ENCODE measurements at places on chromosomes 4 and X.

GRCh38 chr4:36230534-36230933, 13.8 kb downstream of the ARAP2 start:
- no peak for DNase-seq

DNA sequence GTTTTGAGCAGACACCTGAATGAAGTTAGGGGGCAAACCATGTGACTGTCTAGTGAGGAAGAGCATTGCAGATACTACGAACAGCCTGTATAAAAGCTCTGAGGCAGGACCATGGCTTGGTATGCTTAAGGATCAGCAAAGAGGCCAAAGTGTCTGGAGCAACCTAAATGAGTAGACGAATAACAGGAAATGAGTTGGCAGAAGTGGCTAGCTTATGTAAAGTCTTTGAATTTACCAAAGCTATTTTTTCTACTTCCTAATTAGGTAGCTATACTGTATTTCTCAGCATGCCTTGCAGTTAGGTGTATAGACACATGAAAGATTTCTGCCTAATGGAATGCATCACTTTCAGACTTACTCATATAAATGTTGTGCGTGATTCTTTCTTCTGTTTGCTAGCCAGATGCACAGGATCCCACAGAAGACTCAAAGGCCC, 9.3 kb upstream of the GPRIN3 start:
- DNase-seq: no peak

GRCh38 chrX:120726294-120726693, 96.4 kb upstream of the C1GALT1C1 start:
- DNase-seq: no peak

DNA sequence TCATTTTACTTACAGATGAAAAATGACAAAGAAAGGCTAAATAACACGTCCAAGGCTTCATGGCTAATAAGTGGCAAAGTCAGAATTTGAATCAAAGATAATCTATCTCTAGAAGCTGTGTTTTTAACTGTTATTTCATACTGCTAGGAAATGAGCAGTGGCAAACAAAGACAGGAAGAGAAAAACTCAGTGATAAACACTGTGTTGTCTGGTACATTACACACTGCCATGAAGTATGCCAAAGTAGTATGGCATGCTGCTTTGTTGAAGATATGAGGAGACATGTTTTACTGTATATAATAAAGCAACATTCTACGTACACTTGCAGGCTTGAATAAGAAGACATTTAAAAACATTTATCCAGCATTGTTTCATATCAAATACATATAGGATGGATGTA, 49.5 kb downstream of the TIGD2 start:
- no peak for DNase-seq

DNA sequence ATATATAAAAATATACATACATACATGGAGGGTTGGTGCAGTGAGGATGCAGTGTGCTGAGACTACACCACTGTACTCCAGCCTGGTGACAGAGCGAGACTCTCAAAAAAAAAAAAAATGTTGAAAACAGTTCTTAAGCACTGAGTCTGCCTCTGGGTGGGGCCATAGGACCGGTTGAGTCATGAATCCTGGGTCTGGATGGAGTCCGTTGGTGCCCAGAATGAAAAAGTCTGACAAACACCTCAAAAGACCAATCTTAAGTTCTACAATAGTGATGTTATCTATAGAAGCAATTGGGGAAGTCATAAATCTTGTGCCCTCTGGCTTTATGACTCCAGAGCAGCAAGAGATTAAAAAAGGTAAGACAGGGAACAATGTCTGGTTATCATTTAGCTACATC, 70.4 kb downstream of the FGFBP1 start:
- DNase-seq: no peak
